Smooth muscle cell of the coronary artery (primary cell): ENCODE measurements at places on chromosomes 7 and 10. TPM values are rescaled to one million over a fixed set of nuclear protein-coding genes. Genes with fewer than 3 reads are reported as not detected.

Gene LLCFC1
- total RNA-seq = not detected in 2 replicates

Gene TWIST1
- 31.1 and 267 TPM in 2 replicates for total RNA-seq

Gene SFRP5
- 0.12 and 3.9 TPM in 2 replicates for total RNA-seq

Gene CREB5
- 2.5 and 2.6 TPM in 2 replicates for total RNA-seq

Gene RABGEF1
- total RNA-seq = 25.6 and 47.0 TPM in 2 replicates

Gene DHX32
- total RNA-seq = 26.4 and 29.2 TPM in 2 replicates

Gene HACD1
- total RNA-seq = 11.0 and 33.4 TPM in 2 replicates
